CD8-positive, alpha-beta memory T cell (primary cell): ENCODE measurements at places on chromosomes 3 and 15. TPM values are rescaled to one million over a fixed set of nuclear protein-coding genes. Genes with fewer than 3 reads are reported as not detected.

- DNase-seq, result peak; percentile 40
Observed at GRCh38 chr15:41969851-41970431, 2.4 kb downstream of the EHD4 start.

DNA sequence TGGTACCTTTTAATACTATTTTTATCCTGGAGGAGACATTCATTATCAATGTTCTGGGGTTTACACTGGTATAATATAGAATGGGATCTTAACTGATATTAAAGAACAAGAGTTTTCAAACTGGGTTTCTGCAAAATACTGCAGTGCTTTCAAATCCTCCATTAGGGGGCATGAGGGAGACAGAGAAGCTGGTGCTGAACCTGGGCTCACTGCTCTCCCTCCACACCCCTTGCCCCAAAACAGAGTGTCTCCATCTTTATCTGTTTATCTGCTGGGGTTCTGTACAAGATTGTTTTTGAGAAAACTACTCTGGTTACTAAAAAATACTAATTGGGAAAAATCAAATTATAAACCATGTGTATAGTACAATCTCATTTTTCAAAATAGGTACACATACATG lies 41.7 kb downstream of the CADPS start:
- DNase-seq, result no peak

DNA sequence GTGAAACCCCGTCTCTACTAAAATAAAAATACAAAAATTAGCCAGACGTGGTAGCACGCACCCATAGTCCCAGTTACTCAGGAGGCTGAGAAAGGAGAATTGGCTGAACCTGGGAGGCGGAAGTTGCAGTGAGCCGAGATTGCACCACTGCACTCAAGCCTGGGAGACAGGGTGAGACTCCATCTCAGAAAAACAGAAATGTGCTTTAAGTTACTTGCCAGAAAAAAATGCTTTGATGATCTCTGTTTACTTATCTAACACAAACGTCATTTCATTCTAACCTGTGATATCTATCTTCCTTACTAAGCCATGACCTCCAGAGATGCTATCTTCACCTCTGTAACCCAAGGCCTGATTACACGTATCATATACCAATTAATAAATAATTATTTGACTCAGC lies 7.4 kb downstream of the NKIRAS1 start:
- no peak for DNase-seq

DNA sequence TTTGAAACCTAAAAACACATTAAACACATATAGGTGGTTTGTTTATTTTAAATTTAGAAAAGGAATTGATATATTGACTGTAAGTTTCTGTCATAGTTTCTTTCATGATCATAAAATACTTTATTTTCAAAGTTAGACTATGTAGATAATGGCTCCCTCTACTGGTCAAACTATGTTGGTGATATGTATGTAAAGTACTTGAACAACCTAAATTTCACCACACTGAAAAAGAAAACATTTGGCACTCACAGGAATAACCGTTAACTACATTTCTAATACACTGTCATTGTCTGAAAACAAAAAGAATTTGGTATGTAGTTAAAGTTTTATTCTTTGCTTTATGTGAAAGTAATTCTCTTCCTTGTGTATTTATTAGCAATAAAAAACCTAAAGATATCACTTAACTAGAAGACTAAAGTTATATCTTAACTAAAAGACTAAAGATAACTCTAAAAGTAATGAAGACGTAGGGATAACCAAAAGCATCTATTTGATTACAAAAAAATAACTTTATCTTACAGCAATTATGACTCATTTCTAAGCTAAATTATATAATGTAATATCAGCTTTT lies 427.5 kb downstream of the VGLL3 start:
- no peak for DNase-seq

GRCh38 chr3:40911928-40912327 lies 287.4 kb upstream of the CTNNB1 start:
- no peak for DNase-seq

GRCh38 chr3:13669457-13669856 lies 120.5 kb downstream of the FBLN2 start:
- DNase-seq, result no peak

DNA sequence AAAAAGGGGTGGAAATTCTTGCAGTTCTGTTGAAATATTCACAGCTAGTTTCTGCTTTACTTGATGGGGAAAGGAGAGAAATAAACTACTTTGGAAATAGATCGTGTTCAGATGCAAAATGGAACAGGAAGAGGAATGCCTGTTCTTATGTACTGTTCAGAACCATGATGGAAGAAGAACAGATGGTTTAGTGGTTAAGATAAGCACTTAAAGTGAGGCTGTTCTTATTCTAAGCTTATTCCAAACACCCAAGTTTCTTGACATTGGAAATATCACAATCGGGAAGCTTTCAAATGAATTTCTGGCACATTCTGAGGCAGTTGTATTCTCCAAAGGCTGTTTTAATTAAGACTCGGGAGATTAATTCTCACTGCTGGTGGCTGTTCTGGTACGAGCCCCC lies 228.5 kb downstream of the LSAMP start:
- no peak for DNase-seq

GRCh38 chr15:80693682-80694610 lies 1.2 kb upstream of the ABHD17C start:
- DNase-seq, result no peak

- DNase-seq, result no peak
Observed at GRCh38 chr3:8658306-8659212, 14.0 kb upstream of the SSUH2 start.

DNA sequence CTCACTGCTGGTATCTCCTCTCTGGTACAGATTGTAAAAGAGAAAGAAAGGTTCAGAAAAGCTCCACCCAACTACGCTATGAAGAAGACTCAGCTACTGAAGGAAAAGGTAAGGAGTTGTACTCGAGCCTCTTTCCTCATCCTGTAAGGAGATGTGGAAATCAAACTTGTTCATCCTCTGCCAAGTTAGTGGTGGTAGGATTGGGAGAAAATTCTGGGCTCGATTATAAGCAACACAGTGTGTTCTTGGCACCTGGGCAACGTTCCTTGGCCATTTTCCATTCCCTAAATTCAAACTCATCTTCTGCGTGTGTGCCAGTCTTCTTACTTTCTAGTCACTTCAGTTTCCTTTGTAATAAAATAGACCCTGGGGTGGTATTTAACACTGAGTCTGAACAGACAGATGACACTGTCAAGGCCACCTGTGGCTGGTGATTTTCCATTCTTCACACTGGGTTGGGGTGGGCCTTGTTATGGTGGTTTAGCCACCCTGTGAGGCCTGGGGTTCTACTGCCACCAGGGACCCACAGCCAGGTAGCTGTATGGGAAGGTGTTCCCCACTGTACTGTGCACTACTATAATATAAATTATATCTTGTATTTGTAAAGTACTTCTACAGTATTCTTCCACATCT lies 17.1 kb upstream of the ITPKA start:
- no peak for DNase-seq

DNA sequence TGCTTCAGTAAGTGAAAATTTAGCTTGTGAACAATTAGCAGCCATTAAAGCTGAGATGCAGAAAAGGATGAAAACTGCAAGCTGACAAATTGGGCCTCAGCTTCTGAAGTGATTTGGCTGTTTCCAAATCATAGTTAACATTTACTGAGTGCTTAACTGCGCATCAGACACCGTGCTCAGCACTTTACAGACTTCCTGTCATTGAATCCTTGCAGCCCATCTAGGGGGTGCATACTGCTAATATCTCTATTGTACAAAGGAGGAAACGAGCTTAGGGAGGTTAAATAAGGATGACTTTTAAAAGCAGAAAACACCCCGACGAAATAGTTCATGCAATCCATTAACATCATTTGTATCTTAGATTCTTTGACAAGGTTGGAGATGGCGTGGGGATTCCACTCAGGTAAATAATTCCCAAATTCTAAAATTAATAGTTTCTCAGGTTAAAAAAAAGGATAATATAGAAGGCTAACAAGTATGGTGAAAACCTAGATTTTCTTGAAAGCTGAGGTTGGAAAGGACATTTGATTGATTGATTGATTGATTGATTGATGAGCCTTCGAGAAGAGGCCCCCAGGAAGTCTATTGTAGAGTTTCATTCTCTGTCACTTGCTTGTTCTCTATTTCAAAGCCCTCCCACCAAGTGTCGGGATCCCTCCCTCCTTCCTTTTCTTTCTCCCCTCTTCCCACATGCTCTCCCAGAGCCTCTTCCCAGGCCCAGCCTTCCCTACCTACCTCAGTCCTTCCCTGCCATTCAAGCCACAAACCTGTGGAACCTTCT lies 23.5 kb upstream of the EPHB3 start:
- DNase-seq, result no peak

- DNase-seq, result no peak
Observed at GRCh38 chr3:146701246-146701645, 96.1 kb upstream of the PLSCR5 start.

- no peak for DNase-seq
Observed at GRCh38 chr15:69841113-69841828, 256.4 kb downstream of the TLE3 start.

- DNase-seq, result no peak
Observed at GRCh38 chr3:128505771-128506170, 12.8 kb upstream of the GATA2 start.

GRCh38 chr3:46695177-46695961 lies 1.9 kb upstream of the ALS2CL start:
- peak; percentile 23 for DNase-seq

GRCh38 chr3:11808231-11808630 lies 38.5 kb downstream of the TAMM41 start:
- no peak for DNase-seq

DNA sequence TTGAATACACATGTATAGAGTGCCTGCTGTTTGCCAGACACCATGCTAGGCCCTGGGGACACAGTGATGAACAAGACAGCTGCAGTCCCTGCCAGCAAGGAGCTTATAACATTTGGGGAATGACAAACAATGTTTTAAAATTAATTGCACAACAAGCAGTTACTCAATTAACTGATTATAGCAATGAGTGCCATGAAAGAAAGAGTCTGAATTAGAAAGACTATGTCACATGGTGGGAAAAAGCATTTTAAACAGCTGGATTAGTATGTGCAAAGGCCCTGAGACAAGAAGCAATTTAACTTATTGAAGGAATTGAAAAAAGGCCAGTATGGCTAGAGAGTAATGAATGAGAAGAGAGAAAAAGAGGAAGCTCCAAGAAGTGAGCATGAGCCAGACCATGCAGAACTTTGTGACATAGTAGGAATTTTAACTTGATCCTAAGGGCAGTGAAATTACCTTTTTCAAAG lies 64.5 kb upstream of the PLXNA1 start:
- no peak for DNase-seq

- no peak for DNase-seq
Observed at GRCh38 chr3:53892286-53892637, 603 bp upstream of the SELENOK start.

GRCh38 chr3:101423984-101424888 lies 88.8 kb downstream of the SENP7 start:
- no peak for DNase-seq

DNA sequence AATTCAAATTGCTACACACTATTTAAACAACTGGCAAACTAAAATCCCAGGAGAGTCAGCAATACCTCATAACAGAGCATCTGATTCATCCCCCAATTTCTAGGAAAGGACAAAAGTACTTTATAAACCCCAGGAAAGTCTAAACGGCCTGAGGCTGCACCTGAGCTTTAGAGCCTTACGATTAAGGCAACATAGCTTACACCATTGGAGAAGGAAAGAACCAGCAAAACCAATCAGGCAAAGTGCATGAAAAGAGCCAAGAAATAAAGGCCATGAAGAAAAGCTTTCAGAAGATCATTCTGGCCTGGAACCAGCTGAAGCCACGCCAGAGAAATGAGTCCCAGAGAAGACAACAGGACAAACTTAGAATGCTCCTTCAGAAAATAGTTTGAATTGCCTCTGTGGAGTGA lies 48.1 kb downstream of the PTPN9 start:
- DNase-seq, result no peak

DNA sequence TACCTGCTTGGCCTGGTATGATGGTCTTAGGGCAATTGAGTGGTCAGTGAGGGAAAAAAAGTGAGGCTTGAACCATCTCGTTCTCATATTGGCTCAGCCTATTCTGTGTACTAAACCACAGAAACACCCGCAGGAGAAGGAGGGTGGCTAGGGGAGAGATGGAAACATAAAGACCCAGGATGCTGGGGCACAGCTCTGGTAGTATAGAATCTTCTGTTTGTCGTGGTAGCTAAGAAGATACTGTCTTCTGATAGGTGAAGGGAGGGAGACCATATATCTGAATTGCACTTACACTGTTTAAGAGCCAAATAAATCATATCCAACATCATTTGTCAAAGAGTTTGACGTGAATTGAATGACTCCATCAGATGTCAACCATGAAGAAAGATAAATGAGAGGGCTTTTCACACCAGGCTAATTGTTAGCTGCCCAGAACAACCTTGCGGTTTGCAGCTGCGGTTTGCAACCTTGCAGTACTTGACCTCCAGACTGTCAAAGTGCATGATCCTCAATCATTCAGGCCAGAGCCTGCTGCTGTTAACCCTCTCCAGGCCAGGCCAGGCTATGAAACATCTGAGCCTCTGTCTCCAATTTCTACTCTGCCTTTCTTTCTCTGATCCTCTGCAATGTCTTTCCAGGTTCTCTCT lies 40.9 kb upstream of the PIK3R4 start:
- DNase-seq, result no peak

GRCh38 chr15:70512772-70513362 lies 250.5 kb downstream of the UACA start:
- DNase-seq, result peak; percentile 49

DNA sequence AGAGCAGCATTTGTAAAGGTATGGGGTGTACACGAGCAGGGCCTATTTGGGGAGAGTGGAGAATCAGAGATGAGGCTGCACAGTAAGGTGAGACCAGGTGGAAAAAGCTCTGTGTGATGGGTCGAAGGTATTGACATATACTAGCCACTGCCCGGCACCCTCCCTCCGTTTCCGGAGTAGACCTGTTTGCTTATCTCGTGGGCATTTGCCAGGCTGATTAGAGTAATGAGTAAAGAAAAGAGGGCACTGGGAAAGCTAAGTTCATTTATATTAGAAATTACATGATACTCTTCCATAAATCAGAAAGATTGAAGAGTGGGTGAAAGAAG lies 46.2 kb upstream of the ATG7 start:
- no peak for DNase-seq

DNA sequence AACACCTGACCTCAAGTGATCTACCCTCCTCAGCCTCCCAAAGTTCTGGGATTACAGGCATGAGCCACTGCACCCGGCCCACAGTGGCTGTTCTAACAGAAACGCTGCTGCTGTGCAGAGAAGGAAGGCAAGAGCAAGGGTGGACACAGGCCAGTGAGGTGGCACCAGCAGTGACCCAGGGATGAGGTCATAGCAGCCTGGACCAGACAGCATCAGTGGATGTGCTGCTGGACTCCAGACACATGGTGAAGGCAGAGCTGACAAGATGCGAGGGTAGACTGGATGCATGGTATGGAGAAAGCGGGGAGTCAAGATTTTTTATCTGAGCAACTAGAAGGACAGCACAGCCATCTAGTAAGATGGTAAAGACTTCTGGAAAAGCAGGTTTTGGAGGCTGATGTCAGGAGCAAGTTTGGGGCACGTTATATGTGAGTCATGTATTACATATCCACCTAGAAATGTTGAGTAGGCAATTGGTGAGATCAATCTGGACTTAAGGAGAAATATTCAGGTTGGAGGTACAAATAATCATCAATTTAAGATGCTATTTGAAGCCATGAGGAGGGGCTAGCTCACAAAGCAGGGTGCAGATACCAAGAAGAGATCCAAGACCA lies 22.1 kb upstream of the TJP1 start:
- DNase-seq, result no peak

GRCh38 chr15:42009474-42009873 lies 11.4 kb downstream of the PLA2G4E start:
- no peak for DNase-seq

PLAAT1 gene
- not detected for polyA plus RNA-seq

TM6SF1 gene
- polyA plus RNA-seq, result 0.26 TPM

FOXL2 gene
- not detected for polyA plus RNA-seq

FBXW12 gene
- polyA plus RNA-seq, result not detected

CRABP1 gene
- not detected for polyA plus RNA-seq

NR2E3 gene
- polyA plus RNA-seq, result not detected

MAP3K13 gene
- polyA plus RNA-seq, result 41.0 TPM

LRRIQ4 gene
- polyA plus RNA-seq, result not detected
